ENCODE measurements at places on chromosomes 1 and 21.
A peak's percentile ranks its signal among the peaks of the same experiment; 100 is the strongest.

DNA sequence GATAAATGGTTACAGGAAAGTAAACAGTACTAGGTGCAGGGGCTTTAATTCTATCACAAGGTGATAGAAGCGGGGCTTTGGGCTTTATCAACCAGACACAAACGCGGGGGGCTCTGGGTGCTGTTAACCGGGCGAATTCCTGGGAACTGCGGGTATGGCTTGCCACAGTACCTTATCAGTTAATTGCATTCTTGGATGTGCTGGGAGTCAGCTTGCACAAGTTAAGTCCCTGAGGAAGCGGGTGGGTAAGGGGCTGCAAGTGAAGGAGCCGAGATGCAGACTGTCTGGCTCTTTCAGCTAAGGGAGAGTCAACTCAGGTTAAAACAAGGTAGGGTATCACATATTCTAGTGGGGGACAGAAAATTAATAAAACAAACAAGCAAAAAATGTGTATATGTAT is 661 bp downstream of the GBP4 start:
- DNase-seq, result no peak

GRCh38 chr1:94039514-94039870 is 81.5 kb downstream of the ABCA4 start:
- DNase-seq, result peak; percentile 66

GRCh38 chr1:7670334-7671145 is 100.6 kb upstream of the VAMP3 start:
- DNase-seq, result no peak

- no peak for DNase-seq
These were observed 96.7 kb upstream of the GNG4 start for GRCh38 chr1:235746245-235746644.

- no peak for DNase-seq
These were observed 18.1 kb upstream of the PGD start for GRCh38 chr1:10380594-10381275.

GRCh38 chr21:35753308-35753707 is 307.0 kb downstream of the SETD4 start:
- no peak for DNase-seq

DNA sequence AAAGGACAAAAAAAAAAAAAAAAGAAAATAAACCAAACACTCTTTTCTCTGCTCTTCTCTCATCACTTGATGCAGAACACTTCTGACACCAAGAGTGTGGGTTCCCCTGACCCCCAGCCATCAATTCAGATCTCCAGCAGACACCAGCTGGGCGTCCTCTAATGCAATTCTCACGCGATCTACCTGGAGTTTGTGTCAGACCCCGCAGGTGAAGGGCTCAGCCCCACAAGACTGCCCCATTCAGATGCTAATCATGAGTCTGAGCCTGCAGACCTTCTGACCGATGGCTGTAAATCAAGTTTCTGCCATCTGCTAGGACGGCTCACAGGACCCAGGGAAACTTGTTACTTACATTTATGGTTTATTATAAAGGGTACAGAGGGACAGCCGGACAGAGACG is 133.6 kb upstream of the C1orf174 start:
- DNase-seq, result no peak

DNA sequence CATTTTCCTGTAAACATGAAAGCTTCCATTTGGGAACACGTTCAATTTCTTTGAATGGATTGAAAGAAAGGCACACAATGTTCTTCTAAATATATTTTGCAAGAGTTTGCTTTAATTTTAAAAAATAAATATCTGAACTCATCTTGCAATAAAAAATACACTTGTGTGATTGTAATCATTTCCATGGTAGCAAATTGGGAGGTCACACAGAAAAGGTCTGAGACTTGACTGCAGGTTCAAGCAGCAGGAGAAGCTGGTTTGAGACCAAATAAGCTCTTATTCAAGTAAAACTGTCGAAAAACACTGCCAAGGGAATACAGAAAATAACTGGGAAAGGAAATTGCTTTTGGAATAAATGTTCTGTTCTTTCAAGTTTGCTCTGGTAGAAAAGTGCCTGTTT is 498.9 kb downstream of the ADGRL2 start:
- DNase-seq, result no peak

GRCh38 chr1:176058686-176059085 is 148.4 kb downstream of the COP1 start:
- DNase-seq, result no peak

- no peak for DNase-seq
These were observed 28.2 kb downstream of the UROD start for GRCh38 chr1:45040297-45040696.

- DNase-seq, result no peak
These were observed 30.9 kb upstream of the NEXN start for GRCh38 chr1:77857552-77857951.

- no peak for DNase-seq
These were observed 74.6 kb downstream of the DPT start for GRCh38 chr1:168654198-168654915.

DNA sequence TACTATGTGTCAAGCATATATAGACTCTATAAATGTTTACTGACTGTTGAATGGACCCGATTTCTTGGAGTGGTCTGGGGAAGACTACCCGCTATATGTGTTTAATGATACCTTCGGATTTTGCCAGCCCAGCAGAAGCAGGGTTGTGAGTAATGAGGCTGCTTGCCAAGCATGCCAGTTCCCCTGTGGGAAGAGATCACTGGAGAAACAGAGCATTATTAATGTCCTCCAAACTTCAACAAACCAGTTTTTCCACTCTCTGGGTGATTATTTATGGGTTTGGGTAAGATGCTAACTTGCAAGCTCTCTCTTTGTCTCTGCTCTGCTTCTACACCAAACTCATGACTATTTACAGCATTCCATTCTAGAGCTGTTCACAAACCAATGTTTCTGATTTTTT is 25.1 kb upstream of the PHGDH start:
- no peak for DNase-seq

Measured in CD4-positive, alpha-beta T cell treated with Interleukin-17A for 4 hours (primary cell).